ENCODE measurements at places on chromosomes 4 and X. TPM values are rescaled to one million over a fixed set of nuclear protein-coding genes. Genes with fewer than 3 reads are reported as not detected.

GPR50 gene
- total RNA-seq = 0.55 TPM

NEUROG2 gene
- not detected for total RNA-seq

ASB9 gene
- 2.9 TPM for total RNA-seq

GAGE2A gene
- 0.70 TPM for total RNA-seq

ZNF732 gene
- not detected for total RNA-seq

PTCHD1 gene
- total RNA-seq = 4.3 TPM

SPANXB1 gene
- not detected for total RNA-seq

MBNL3 gene
- 2.5 TPM for total RNA-seq

USP46 gene
- 21.3 TPM for total RNA-seq

STS gene
- 1.0 TPM for total RNA-seq

DCAF4L1 gene
- 0.14 TPM for total RNA-seq

CLIC2 gene
- total RNA-seq = 1.1 TPM

UGT2B15 gene
- not detected for total RNA-seq

Measured in H7 (cell line).